Globus pallidus (tissue), 1 donor: ENCODE measurements at places on chromosomes 7 and 10.

- DNase-seq: no peak
Observed at GRCh38 chr10:43371418-43371817, at the start of gene FXYD4. TSS of gene FXYD4 (plus strand) at chr10:43371636. CDS start at chr10:43373747, 2,111 bp downstream.

- no peak for DNase-seq
Observed at GRCh38 chr7:12851142-12851541, 163.7 kb downstream of the ARL4A start.

- DNase-seq: no peak
Observed at GRCh38 chr10:109886781-109887140, 36.5 kb downstream of the XPNPEP1 start.

GRCh38 chr10:8614054-8614565 is 559.6 kb downstream of the GATA3 start:
- no peak for DNase-seq

DNA sequence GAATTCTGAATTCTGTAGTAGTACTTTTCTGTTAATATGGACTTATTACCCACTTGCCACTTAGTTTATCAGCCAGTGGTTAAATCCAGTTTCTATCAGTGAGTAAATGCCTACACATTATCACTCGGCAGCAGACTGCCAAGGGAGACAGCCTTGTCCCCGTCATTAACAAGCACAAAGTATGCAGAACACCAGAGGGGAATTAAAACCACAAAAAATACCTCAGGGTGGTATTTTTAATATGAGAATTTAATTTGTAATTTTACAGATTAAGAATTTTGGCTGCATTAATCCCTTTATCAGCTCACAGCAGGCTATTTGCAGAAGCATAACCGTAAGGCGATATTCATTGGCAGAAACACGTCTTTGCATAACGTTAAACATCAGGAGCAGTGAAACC is 150.0 kb upstream of the FZD1 start:
- no peak for DNase-seq
